ENCODE measurements at places on chromosomes 2 and 18.

DNA sequence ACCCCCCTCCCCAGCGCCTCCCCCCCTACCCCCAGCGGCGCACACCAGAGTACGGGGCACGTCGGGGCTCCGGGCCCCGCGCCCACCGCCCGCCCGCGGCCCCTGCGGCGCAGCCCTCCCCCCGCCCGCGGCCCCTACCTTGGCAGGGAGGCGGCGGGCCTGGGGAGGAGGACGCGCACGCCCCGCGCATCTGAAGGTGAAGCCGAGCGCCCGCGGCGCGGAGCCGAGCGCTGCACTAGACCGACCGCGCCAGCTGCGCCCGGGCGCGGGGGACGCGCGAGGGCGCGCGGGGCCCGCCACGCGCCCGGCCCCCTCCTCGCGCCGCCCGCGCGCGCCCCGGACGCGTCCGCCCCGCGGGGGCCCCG is at the start of gene ZNF516:
TSS of gene ZNF516 (minus strand) at position 237 of the 365 bp plus-strand sequence. CDS start 52,188 bp downstream, outside the sequence.
- DNase-seq = no peak

DNA sequence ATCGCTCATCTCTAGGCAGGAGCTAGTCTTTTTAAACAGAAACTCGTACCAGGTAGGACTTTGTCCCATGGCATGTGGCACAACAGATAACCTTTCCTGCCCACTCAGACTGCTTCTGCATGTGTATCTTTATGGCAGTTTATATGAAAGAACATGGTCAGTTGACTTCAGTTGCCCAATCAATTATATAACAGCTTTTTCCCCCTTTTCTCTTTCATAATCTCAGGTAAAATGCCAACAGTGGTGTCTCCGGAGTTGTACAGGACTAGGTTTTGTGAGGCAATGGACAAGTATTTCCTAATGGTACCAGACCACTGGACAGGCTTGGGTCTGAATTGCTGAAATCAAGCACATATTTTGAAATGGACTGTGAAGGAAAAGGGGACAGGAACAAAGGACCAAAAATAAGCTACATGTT is 51.6 kb upstream of the PTH2R start:
- no peak for DNase-seq

- no peak for DNase-seq
Observed at GRCh38 chr2:137000811-137001210, 235.5 kb downstream of the THSD7B start.

- no peak for DNase-seq
Observed at GRCh38 chr18:35180455-35180854, 60.4 kb upstream of the ZNF397 start.

DNA sequence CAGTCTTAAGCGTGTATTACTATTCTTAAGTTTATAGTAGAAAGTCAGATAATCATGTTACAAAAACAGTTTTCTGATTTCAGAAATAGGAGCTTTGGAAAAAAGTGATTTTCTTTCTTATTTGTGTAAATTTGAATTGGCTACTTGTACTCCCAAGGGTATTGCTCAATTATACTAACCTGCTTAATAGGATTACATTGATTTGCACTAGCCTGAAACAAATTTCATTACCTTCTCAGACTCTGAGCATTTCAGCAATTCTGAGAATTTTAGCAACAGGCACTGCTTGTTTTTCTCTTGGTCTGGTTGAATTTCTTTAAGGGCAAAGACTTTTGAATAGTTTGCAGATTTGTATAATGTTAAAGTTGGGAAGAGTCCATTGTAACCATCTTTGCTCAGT is 87.2 kb upstream of the NXPH2 start:
- DNase-seq = no peak
